ENCODE measurements at places on chromosomes 1 and 21. TPM values are rescaled to one million over a fixed set of nuclear protein-coding genes. Genes with fewer than 3 reads are reported as not detected.

Gene PCP4
- not detected for total RNA-seq

Gene OLIG2
- not detected for total RNA-seq

Gene CDK18
- total RNA-seq = 14.6 TPM

Gene BCAN
- total RNA-seq = 3.7 TPM

Gene ELOA
- total RNA-seq = 28.1 TPM

Gene LAD1
- total RNA-seq = 68.6 TPM

Gene KIF26B
- total RNA-seq = 5.4 TPM

Gene HECTD3
- total RNA-seq = 23.1 TPM

Gene MMP23B
- total RNA-seq = 4.0 TPM

Gene TAS1R3
- total RNA-seq = 0.15 TPM

Gene HMCN1
- 0.17 TPM for total RNA-seq

Gene WNT2B
- 33.5 TPM for total RNA-seq

Gene KCNK1
- total RNA-seq = 11.2 TPM

Gene OR10Z1
- not detected for total RNA-seq

Gene RAB25
- total RNA-seq = 43.9 TPM

Gene FBXO42
- 19.5 TPM for total RNA-seq

Gene GSTM1
- 15.1 TPM for total RNA-seq

Gene C1orf53
- total RNA-seq = 6.2 TPM

Gene PGLYRP3
- total RNA-seq = not detected

Gene TOR1AIP1
- 49.5 TPM for total RNA-seq

Gene IGSF3
- 47.9 TPM for total RNA-seq

Gene FAM78B
- not detected for total RNA-seq

Gene TMCC2
- 4.7 TPM for total RNA-seq

Gene CSRP1
- 253 TPM for total RNA-seq

Gene ADARB1
- 2.4 TPM for total RNA-seq

Gene CRABP2
- total RNA-seq = 8.3 TPM

Gene PRKACB
- total RNA-seq = 33.1 TPM

Gene PSMG1
- total RNA-seq = 32.2 TPM

Gene LEFTY2
- total RNA-seq = not detected

Gene TLR5
- 0.17 TPM for total RNA-seq

Gene SHE
- 0.17 TPM for total RNA-seq

Gene ARHGEF16
- total RNA-seq = 6.4 TPM

Gene IL6R
- 14.6 TPM for total RNA-seq

Gene SDC3
- total RNA-seq = 12.3 TPM

Data from renal cortical epithelial cell (primary cell).